Naive thymus-derived CD4-positive, alpha-beta T cell (primary cell): ENCODE measurements at places on chromosomes 3 and 15.

DNA sequence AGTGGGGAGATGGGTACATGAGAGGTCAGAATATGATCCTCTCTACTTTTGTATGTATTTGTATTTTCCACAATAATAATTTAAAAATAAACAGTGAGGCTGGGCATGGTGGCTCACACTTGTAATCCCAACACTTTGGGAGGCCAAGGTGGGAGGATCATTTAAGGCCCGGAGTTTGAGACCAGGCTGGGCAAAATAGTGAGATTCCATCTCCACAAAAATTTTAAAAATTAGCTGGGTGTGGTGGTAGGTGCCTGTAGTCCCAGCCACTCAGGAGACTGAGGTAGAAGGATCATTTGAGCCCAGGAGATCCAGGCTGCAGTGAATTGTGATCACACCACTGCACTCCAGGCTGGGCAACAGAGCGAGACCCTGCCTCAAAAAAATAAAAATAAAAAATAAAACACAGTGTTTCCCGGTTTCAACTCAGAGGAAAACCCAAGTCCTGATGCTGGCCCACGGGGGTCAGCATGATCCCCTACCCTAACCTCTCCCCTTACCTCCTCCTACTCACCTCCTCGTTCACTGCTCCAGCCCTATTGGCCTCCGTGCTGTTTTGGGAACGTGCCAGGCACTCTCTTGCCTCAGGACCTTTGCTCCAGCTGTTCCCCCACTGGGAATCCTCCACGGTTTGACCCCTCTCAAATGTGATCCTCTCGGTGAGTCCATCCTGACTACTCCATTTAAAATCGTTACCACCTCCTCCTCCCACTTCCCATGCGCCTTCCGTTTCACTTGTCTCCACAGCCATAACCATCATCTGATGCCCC lies 2.9 kb upstream of the KLHL40 start:
- no peak for DNase-seq

- DNase-seq, result no peak
Measured at GRCh38 chr3:123287962-123288302, 86.2 kb downstream of the SEC22A start.

DNA sequence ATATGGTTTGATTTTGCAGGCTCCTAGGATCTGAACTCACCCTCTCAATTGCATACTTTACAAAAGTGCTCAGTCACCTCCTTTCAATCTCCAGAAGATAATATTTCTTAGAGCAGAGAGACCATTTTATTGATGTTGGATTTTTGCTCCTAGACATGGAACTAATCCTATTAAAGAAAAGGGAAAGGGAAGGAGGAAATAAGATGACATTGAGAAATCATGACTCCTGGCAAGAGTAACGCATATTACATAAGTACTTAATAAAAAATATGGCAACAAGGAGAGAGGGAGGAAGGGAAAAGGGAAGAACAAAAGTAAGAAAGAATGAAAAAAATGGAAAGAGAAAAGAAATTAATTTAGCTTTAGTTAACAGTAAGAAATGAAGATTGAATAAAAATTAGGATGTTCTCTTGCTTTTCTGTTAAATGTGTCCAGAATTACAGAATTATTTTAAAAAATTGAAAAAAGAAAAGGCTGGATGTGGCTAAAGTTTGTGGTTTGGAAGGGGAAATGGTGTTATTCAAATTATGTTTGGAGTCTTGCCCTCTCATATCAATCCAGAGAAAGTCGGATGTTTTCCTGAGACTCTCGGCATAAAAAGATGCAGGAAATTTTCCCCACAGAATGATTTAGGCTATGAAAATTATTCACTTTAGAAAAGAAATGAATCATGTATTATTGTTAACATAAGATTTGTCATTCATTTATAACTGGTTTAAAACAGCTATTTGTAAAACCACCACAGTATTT lies 474.0 kb downstream of the FGF12 start:
- no peak for DNase-seq

- no peak for DNase-seq
Measured at GRCh38 chr15:86852741-86853140, 773.1 kb downstream of the AGBL1 start.

DNA sequence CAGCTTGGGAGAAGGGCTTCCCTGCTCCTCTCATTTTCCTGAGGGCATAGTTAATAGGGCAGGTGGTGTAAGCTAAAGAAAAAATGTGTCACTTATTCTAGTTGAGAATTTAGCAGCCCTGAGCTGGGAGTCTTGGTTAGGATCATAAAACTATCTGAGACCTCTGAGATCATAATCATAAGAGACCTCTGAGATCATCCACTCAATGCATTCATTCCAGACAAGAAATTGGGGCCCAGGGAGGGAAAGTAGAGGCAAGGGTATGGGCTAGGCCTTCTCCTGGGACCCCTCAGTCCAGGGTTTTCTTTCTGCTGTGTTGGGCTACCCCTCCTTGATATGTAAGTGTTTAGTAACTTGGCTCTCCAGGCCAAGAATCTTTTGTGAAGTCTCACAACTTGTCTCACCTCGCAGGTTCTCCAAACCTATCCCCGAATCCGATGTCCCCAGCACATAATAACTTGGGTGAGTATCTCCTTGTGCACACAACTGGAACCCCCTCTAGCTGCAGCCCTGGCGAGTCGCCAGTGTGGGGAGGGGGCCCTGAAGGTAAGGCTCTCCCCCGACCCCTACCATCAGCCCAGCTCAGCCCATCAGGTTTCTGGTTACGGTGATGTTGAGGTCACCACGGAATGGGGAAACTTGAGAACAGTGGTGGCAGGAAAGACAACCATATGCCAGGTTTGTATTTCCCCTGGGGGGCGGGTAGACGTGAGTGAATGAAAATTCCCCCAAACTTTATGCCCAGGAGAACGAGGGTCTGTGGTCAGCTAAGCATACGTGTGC lies 84.1 kb downstream of the AAGAB start:
- no peak for DNase-seq
